ENCODE measurements at places on chromosomes 1 and 21.

- no peak for DNase-seq
These were observed 126.5 kb downstream of the NPHP4 start for GRCh38 chr1:5865774-5866173.

GRCh38 chr1:204564835-204565234, 48.6 kb downstream of the MDM4 start:
- DNase-seq: no peak

- DNase-seq: no peak
These were observed 112.4 kb downstream of the PIK3R3 start for GRCh38 chr1:46020010-46020409.

GRCh38 chr1:161899091-161899490, 124.6 kb downstream of the OLFML2B start:
- no peak for DNase-seq

GRCh38 chr1:222171005-222171404, 376.9 kb downstream of the HHIPL2 start:
- DNase-seq: peak; percentile 30

GRCh38 chr1:201537467-201537866, 1.5 kb upstream of the NAV1 start:
- DNase-seq: no peak
